Esophagus squamous epithelium (tissue), 5 donors: ENCODE measurements at places on chromosomes 12 and 14.

DNA sequence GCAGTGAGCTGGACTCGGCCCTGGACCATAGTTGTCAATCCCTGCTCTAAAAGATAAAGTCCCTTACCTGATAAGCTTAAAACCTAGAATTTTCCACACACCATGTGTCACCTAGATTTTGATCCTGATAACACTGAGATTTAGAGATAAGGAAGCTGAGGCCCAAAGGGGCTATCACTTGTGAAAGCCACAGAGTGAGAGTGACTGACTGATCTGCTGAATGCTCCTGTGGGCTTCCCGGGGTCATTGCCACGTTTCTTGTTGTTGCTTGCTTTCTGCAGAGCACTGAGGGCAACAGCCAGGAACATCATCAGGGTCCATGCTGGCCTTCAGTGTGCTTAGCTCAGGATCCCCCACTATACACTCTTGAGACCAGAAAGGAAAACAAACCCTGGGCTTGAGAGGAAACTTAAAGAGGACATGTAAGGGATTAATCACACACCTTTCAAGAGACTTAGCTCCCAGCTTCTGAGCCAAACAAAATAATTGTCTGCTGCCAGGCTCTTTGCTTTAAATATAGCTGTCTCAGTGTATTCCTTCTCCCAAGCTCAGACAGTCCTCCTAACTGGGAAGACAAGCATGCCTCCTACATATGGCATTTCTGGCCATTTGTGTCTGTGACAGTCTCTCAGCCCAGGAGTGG lies 82.6 kb upstream of the ARHGAP5 start:
- DNase-seq: no peak

DNA sequence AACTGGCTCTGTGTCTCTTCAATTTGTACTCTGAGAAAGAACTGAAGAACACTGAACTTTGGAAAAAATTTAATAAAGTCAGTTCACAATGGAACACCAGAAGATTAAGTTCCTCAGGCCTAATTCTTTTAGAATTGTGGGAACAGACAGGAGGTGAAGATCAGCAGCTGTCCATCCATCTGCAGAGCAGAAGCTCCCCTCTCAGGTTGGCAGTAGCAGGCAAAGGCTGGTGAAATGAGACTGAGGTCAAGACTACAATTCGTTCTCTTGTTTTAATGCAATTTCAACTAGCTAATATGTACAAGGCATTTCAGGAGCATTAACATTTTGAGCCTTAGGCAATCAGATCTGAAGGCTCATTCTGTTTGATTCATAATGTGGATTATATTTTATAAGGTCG lies 10.3 kb upstream of the TRHDE start:
- DNase-seq: no peak

- DNase-seq: no peak
Observed at GRCh38 chr14:104794631-104794992, 936 bp downstream of the AKT1 start.

DNA sequence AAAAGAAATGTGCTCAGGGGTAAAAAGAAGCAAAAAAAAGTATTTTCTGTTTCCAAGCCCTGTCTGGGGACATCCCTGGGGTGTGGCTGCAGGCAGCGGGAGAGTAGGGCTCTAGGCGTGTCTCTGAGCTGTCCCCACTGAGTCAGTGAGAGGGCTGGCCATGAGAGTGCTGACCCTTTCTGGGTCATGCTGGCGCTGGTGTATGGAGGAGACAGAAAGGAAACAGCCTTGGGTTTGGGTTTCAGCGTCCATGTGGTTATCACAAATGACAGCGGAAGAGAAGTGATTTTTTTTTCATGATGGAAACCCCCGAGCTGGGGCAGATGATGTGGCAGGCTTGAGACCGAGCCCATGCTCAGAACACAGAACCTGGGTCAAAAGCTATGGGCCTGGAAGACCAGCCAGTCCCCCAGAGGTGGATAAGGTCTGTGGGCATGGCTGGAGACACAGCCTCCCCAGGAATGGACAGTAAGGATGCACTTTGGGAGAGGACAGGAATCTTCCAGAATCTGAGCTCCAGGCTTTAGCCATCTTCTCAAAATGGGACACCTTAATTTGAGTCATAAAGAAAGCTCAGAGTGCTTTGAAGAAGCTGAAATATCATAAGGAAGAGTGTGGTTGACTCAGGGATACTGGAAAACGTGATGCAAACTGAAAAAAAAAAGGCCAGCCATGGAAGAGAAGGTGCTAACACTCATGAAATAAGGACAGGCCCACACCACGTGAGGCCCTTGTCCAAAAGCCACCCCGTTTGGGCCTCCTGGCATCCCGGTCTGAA lies 36.2 kb downstream of the SYNE3 start:
- DNase-seq: no peak

DNA sequence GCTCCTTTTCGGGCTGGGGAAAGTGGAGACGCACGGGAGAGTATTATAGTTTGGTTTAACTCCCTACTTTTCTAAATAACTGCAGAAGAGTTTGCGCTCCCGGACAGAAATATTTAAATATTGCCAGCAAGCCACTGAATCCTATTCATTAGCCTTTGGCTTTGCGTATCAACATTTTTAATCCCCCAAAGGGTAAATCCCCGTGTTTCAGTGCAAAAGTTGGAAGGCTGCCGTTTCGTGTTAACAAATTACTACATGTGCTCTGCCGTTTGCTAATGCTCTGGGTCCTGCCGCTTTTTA lies 372 bp upstream of the DPF3 start:
- no peak for DNase-seq

DNA sequence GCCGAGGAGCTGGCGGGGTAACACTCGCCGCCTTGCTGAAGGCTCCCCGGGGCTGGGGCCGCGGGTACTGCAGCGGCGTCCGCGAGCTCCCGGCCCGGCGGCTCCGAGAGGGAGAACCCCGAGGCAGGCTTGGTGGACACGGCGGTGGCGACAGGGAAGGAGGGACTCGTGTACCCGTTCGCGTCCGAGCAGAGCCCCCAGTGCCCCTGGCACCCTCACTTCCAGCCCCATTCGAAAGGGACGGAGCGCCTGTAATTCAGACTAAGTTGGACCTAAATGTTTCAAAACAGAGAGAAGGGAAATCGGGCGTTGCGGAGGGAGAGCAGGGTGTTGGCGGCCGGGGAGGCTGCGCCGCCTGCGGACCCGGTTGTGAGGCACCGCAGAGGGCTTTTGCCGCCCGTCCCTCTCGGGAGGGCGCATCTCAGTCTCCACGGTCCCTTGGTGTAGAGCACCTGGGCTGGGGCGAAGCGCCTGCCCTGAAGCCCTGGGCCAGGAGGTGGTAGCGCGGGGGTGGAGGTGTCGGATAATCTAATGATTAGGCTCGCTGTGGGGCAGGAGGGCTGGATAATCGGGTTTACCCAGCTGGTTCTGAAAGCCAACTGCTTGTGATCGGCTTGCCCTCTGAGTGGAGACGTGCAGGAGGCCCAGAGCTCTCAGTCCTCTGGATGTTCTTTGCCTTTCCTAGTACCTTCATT lies 771 bp downstream of the DAAM1 start:
- DNase-seq: no peak

- no peak for DNase-seq
Observed at GRCh38 chr12:31406345-31406744, 80.4 kb upstream of the SINHCAF start.

DNA sequence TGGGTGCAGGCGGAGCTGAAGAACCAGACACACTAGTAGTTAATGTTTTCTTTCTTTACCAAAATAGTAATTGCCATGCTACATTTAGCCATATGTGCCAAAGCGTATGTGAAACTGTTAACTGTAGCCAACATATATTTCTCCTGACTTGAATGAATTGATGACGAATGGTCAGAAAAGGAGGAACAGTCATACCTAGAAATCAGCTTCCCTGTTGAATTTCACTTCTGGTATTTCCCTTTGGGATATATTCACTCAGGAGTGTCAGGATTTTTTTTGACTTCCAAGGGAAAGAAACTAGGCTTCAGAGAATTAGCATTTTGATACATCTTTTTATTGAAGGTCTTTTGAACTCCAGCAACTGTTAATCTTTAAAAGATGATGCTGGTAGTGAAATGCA lies 87.0 kb downstream of the ERC1 start:
- no peak for DNase-seq

- no peak for DNase-seq
Observed at GRCh38 chr14:61177279-61178225, 103.6 kb downstream of the TMEM30B start.

DNA sequence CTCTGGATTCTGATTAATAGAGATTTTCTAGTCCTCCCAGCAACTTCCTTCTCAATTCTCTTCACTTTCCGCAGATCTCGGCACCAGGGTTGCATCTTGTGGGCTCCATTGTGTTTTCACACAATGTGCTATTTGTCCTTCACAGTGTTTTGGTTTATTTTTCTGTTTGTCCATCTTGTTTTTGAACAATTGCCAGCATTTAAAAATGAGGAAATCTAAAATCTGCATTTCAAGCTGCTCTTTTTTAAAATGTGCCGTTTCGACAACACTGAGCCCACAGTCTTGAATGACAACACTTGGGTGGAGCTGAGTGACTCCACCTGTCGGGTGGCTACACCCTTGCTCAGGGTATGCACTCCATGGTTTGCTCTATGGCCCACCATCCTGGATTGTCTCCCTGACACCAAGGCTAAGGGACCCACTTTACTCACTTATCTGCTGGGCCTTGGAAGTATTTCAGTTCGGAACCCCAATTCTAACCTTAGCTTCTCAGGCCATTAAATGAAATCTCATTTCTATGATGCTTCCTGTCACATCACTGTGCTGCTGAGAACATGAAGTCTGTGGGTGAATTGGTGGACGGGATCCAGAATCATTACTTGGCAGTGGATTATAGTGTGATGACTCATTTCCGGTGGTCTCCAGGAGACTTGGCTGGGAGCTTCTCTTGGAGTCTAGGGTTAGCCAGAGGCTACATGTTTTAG lies 3.4 kb upstream of the MYRFL start:
- DNase-seq: no peak

DNA sequence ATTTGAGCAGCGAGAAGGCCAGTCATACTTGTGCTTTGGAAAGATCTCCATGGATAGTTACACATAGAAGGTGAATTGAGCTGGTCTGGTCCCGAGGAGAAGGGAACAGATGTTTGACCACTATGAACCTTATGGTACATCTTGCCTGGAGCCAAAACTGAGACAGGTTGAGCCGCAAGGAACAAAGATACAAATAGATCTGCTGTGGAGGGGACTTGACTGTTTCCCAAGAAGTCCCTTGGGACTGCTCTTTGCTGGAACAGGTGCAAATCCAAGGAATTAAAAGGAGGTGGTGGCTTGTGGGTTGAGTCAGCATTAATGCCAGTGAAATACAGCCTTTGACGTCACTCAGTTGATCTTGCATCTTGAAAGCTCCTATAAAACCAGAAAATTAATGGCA lies 68.8 kb upstream of the PRIMA1 start:
- no peak for DNase-seq

- DNase-seq: no peak
Observed at GRCh38 chr12:129887101-129887500, 16.7 kb downstream of the TMEM132D start.

GRCh38 chr14:93984987-93985410 lies 8.6 kb upstream of the ASB2 start:
- DNase-seq: no peak

- DNase-seq: no peak
Observed at GRCh38 chr12:114693532-114693931, 9.6 kb upstream of the TBX3 start.

GRCh38 chr12:77572371-77572770 lies 258.3 kb upstream of the NAV3 start:
- no peak for DNase-seq

GRCh38 chr12:109831365-109831764 lies 1.8 kb downstream of the TRPV4 start:
- DNase-seq: no peak

DNA sequence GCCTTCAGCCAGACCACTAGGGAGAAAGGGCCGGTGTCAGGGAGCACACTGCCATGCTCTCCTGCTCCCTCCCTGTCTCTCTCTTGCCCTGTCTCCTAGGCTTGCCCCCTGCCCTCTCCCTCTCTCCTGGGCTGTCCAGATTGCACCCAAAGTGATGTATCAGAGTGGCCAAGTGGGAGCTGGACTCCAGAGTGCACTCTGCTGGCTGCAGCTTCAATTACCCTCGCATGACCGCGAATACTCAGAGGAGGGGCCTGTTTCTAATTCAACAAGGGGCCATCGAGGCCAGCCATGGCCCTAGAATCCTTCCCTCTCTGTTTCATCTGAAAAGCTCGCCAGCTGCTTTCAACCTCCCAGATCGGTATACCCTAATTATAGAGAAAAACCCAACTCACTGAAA lies 206.4 kb upstream of the FKBP4 start:
- no peak for DNase-seq

DNA sequence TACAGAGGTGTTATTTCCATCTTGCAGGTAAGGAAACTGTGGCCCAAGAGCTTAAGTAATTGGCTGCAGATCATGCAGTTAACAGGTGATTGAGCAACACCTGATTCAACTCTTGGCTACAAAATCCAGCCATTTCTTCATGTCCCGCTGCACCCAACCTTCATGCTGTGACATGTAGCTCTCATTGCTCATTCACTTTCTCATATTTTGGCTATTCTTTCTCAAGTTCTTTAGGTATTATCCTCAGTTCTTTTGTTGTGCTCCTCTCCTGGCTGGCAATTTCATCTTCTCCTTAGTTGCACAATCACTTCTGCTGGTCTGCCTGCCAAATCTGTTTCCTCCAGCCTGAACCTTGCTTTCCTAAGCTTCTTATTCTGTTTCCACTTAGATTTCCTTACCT lies 300.8 kb downstream of the SSPN start:
- no peak for DNase-seq
